Neural progenitor cell (in vitro differentiated cells): ENCODE measurements at places on chromosomes 7 and 10.

- DNase-seq: no peak
These were observed 41.6 kb downstream of the PDIA4 start for GRCh38 chr7:148986742-148987009.

- DNase-seq: no peak
These were observed 6.8 kb downstream of the MYO1G start for GRCh38 chr7:44971902-44972441.

- no peak for DNase-seq
These were observed 435.0 kb downstream of the POM121L12 start for GRCh38 chr7:53470336-53470970.

DNA sequence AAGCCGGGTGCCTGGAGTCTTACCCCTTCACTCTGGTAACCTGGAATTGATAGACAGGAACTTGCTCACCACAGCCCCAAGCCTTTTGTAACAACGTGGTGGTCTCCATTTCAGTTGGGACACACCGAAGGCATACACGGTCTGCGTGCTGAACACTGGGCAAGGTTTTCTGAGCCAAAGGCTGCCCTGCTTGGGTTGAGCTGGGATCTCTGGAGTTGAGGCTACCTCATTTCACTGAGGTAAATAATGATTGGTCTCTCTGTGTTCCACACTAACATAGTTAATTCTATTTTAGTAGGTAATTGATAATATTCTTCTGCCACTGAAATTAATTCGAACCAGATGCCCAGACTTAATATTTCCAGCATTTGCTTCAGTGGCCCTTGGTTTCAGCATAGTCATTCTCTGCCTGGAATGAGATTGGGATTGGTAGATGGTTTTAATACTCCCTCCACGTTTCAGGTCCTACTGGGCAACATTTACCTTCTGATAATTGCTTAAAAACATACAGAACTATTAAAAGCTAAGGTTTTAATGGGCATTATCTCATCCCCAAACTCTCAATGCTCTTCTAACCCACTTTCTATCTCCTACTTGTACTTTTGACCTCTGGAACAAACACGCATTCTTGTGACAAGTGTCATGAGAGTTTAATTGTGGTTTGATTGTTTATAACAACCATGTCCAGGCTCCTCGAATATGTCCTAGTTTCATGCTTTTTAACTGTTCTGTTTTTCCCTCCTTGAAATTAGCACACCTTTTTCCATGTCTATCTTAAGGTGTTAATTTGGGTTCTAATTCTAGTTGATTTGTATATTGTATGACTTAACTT is 202.3 kb upstream of the KLF6 start:
- DNase-seq: no peak

DNA sequence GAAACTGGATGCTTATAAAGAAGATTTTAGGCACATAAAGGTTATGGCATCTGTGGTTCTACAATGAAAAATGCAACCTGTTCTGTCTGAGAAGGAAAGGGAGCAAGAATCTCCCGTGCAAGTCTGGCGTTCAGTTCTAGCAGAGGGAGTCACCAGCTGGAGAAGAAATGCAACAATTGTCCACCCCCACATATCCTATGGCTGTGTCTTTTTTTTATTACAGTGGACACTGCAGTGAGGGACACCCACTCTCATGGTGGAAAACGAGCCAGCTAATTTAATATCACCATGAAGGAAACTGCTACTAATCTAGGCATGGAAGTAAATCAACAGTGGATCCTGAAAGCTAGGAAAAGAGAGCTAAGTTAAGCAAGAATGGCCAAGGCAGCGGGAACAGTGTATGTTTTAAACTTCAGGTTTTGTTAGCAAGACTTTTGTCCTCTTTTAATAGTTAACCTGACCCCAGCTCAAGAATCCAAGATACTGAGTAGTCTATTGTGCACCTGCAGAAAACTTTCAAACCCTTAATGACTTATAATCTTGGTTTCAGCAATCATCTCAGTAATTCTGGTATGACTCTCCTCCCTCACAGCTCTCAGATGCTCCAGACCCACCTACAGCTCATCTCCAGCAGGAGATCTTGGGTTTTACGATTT is 149.3 kb downstream of the FGFR2 start:
- DNase-seq: no peak

DNA sequence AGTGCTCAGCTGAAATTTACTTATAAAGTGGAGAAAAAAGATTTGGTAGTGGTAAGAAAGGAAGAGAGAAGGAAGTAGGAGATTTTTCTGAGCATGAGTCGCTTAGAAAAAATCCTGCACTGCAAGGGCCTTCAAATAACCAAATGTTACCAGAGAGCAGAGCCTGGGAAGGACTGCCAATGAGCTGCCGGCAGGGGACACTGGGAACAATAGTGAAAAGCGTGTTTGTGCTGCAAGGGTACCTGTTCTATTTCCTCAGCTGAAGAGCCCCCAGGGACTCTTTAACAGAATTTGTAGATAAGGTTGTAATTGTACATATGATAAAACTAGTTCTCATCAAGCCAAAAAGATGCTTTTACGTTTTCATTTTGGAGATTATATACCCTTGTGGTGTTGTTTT is 696.3 kb upstream of the C7orf33 start:
- peak; percentile 53 for DNase-seq

GRCh38 chr7:42085531-42085930 is 151.5 kb downstream of the GLI3 start:
- no peak for DNase-seq

GRCh38 chr10:102729029-102730026 is 14.4 kb upstream of the WBP1L start:
- DNase-seq: peak; percentile 89
